Activated T-helper 1 cell treated with anti-CD3 and anti-CD28 coated beads, Interleukin-2, amount 50 U/mL, for 16 hours (primary cell): ENCODE measurements at places on chromosomes 3 and 15.

DNA sequence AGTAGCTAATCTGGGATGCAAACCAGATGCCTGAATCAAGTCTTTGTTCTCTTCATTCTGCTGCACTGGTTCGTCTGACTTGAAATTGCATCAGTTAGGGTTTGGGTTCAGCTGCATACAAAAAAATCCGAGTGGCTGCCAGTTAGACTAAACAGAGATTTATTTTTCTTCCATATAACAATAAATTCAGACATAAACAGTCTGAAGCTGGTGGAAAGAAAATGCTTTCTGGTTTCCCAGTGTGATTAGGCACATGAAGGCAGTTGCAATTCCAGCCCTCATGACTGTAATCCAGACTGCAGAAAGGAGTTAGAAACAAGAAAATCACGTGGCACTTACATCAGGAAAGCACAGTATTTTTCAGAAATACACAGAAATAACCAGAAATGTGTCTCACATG, 930.7 kb downstream of the MCTP2 start:
- DNase-seq, result no peak

- no peak for DNase-seq
Observed at GRCh38 chr15:73403171-73403570, 34.4 kb upstream of the HCN4 start.

DNA sequence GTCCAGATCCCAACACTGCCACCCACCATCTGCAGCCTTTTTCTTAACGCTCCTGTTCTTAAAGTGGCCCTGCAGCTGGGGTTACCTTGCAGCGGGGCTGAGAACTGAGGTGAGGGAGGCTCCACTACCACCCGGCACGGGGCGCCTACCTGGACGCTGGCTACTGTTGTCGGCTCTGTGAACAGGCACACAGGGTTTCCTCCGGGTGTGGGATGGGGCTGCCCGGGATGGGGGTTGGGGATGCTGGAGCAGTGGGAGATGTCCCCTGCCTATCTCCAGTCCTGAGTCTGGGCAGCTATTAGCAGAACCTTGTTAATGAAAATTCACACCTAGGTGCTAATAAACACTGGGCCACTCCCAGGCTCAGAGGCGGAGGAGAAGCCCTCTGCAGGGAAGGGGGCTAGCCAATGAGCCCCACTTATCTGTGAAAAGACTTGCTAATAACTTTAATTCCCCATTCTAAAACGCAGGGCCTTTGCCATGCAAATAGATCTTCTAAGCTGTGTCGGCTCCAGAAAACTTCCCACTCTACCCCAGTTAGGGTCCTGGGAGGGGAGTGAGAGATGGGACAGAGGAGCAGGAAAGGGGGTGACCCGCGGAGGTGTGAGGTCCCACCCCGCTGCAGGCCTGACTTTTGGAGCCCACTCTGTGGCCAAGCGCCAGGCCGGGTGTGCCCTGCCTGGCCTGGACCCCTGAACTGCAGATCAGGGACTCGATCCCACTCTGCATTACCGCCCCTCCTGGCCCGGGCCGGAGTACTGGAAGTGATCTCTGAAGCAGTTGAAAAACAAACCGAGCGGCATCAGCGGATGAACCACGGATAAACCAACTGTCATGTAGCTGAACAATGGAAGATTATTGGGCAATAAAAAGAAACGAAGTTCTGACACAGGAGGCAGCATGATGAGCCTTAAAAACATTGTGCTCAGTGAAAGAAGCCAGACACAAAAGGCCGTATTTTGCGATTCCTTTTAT, 3.1 kb downstream of the MESP1 start:
- no peak for DNase-seq

DNA sequence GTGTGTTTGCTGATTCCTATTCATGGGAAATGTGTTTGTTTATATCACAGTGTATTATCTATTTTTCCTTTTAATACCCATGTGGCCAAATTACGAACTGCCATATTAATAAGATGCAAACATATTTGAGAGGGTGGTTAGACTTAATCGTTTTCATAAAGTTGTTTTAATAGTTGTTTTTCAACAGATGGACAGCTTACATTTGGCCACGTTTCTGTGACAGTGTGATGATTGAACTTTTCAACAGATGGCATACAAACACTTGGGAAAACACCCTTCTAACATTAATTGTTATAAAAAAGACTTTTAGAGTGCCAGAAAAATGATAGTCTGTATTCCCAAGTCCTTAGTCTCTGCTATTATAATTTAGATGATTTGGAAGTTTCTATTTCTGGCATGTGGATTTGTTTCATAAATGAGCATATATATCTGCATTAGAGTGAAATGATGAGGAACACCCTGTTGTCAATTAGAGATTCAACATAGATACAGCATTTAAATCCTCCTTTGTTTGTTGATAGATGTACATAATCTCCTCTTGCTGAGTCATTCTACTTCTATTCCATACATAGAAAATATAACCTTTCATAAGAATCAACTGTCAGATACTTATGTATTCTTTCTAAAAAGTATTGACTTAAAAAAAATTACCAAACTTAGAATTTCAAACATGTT, 13.1 kb downstream of the PLAAT1 start:
- no peak for DNase-seq

GRCh38 chr15:86903642-86904421, 824.2 kb downstream of the AGBL1 start:
- no peak for DNase-seq

DNA sequence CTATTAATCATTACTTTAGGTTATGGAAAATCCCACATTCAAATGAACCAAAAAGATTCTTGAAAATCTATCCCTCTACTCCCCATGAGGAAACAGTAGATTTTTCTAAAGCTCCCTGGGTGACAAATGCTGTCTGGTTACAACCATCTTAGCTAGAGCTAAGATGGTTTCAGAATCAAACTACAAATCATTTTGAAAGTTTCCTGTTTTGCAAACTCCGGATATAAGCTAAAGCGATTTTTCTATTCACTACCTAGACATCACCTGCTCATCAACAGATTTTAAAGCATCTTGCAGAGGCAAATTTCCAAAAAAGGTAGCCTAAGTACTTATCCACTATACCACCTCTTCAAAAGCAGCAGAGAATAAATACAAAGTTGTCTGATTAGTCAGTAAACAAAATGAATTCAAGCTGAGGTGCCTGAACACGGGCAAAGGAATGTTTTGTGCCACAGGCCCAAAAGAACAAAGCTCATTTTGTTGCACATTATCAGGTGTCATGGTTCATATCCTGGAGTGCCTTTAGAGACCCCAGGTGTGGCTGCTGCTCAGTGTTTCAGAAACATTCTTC, 204.9 kb downstream of the TNIK start:
- DNase-seq, result no peak

GRCh38 chr15:74470631-74471395, 9.9 kb upstream of the UBL7 start:
- DNase-seq, result no peak

GRCh38 chr3:177013681-177014280, 183.5 kb downstream of the TBL1XR1 start:
- DNase-seq, result no peak

DNA sequence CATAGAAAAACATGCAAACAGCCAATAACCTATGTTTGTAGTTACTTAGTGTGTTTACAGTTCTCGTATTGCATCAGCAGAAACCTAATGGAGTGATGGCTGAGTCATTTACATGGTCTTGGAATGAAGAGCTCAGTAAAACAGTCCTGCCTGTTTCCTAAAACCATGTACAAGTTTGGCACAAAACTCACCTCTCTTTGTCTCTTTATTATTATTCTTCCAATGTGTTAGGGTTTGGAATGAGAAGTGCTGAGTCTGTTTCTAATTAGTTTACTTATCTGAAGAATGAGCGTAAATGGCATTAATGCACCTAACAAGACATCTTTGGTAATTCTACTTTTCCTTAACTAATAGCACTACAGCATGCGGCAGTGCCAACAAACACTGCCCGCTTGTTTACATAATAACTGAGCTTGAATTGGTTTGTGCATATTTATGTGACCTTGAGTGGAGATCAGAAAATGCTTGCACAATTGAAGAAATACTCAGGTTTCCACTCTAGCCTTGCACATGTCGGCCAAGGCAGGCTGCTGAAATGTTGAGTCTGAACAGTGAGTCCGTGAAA, 385.4 kb upstream of the SEMA6D start:
- DNase-seq, result no peak

GRCh38 chr3:81302045-81302444, 459.4 kb downstream of the GBE1 start:
- no peak for DNase-seq

DNA sequence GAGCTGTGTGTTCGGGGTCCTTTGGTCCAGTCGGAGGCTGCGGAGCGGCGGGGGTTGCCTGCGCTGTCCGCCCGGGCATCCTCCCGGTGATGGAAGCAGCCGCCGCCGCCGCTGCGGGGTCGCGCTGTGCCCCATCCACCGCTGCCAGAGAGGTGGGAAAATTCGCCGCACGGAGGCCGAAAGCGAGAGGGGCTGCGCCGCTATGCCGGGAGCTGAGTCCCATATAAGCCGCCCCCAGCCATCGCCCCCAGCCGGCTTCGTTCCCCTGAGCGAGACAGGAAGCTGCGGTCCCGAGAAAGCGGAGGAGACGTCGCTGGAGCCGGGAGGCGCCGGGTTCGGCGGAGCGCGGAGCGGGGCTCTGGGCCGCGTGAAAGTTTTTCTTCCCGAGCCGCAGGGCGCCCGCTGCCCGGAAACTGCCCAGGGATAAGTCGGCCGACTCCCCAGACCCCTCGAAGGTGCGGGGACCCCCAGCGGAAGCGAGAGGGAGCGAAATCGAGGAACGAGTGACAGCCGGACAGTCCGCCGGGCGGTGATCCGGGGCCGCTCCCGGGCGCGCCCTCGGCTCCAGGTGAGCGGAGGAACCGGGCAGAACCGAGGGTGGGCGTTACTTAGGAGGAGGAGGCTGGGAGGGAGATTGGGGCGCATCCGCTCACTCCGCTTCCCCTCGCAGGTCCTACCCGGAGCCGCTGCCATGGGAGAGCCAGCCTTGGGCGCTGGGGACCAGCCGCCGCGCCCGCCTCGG, 574 bp downstream of the CHST2 start:
- no peak for DNase-seq

- DNase-seq, result no peak
Observed at GRCh38 chr3:19334120-19334519, 185.8 kb downstream of the KCNH8 start.

- no peak for DNase-seq
Observed at GRCh38 chr3:71247958-71248335, 335.6 kb downstream of the FOXP1 start.

DNA sequence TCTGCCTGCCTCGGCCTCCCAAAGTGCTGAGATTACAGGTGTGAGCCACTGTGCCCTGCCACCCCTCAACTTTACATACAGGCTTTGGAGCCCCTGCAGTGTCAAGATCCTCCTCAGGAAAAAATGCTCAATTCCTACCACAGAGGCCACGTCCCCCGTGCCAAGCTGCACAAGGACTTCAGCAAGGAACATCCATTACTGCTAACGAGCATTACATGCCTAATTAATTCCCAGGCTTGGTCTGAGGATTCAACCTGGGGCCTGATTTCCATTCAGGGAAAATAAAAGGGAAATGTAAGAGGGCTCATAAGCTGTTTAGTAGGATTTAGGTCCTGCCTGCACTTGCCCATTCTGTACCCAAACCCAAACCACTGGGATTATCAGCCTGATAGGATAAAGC, 161.4 kb downstream of the RAB11A start:
- DNase-seq, result no peak

DNA sequence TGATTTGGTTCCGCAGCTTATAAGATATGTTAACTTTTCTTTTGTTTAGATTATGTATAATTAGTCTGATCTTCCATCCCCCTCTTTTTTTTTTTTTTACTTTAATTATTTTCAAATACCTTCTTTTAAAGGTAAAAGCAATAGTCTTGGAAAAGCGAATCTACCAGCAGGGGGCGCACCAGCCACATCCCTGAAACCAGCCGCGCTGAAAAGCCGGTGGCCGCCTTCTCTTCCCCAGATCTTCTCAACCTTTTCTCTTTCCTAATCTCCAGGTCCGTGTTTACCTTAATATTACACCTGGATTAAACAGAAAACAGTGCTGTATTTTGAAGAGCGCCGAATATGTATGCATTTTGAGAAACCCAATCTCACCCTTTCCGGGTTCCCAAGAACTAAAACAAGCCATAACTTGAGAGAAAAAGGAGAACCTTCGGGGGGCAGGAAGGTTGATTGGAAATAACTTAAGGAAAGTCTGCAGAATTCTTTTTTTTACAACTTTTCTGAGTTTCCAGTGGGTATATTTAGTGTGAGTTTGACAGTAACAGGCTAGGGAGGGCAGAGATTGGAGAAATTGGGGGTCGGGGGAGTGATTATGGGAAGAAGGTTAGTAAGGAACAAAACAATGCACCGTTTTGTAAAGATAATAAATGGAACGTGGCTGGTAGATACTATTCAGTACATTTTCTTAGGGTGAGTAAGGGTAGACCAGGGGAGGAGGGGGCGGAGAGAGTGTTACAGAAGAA, 2.0 kb upstream of the SOX2 start:
- no peak for DNase-seq

DNA sequence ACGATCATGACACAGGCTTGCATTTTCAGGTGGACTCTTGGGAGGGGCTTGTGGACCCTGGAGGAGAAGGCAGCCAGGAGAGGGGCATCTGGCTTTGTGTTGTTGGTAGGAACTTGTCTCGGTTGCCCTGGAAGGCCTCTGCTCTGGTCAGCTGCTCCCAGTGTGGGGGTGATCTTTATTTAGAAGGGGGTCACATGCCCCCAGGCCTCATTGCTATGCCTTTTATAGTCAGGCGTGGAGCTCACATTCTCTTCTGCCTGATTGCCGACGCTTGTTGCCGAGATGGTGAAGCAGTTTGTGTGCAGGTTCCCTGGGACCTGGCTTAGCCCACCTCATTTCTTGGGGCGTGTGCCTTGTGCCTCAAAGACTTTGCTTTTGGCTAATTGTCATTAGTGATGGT, 66.6 kb downstream of the IGF1R start:
- no peak for DNase-seq

GRCh38 chr3:47002171-47003055, 22.9 kb downstream of the NBEAL2 start:
- no peak for DNase-seq

- no peak for DNase-seq
Observed at GRCh38 chr15:74976159-74976558, 19.2 kb upstream of the SCAMP5 start.

DNA sequence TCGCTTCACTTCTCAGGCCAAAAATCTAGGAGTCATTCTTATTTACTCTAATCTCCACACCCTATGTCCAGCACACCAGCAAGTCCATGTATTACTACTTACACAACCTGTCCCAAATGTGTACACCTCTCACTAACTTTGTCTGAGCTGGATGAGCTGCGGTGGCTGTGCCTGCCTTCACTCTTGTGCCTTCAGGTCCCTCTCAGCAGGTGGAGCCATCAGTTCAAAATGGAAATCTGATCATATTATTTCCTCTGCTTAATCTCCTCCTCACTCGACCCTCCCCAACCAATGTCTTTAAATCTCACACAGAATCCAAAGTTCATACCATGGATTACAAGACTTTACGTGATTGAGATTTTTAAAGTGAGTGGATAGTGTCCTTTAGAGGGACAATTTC, 82.8 kb downstream of the SSR3 start:
- no peak for DNase-seq

GRCh38 chr15:100330221-100330620, 11.6 kb downstream of the ADAMTS17 start:
- no peak for DNase-seq

DNA sequence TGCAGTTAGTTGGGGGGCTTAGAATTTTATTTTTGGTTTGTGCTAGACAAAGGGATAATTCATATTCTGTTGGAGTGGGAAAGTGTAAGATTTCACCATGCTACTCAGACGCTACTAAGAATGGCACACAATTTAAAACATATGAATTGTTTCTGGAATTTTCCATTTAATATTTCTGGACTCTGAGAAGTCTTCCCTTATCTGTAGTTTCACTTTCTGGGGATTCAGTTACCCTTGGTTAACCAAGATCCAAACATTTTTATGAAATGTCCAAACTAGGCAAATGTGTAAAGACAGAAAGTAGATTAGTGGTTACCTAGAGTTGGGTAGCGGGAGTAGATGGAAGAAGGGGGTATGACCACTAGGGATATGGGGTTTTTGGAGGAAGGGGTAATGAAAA, 53.1 kb downstream of the TCF12 start:
- no peak for DNase-seq
